Sciatic nerve (tissue), 2 donors: ENCODE measurements at places on chromosomes 1 and 21.

DNA sequence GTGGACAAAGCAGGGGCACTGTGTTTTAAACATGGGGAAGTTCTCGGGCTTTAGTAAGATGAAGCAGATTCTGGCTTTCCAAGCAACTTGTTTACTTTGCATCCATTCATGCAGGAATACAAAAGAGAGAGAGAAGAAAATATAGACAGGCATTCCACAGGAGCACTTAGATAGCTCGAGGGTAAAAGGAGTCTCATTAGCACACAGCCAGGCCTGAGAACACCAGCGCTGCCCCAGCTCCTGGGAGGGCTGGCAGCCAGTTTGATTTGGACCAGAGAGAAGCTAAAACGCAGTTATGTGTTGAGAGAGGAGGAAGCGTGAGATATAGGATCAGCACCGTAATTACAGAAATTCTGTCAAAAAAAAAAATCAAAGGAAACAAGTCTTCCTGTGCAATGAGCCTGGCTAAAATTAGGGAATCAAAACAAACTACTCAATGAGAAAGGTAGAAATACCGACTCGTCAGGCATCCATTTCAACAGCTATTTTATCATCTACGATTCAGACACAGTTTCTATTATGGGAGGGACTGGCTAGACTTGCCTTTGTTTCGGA, 68.2 kb downstream of the CLSTN1 start:
- no peak for DNase-seq

DNA sequence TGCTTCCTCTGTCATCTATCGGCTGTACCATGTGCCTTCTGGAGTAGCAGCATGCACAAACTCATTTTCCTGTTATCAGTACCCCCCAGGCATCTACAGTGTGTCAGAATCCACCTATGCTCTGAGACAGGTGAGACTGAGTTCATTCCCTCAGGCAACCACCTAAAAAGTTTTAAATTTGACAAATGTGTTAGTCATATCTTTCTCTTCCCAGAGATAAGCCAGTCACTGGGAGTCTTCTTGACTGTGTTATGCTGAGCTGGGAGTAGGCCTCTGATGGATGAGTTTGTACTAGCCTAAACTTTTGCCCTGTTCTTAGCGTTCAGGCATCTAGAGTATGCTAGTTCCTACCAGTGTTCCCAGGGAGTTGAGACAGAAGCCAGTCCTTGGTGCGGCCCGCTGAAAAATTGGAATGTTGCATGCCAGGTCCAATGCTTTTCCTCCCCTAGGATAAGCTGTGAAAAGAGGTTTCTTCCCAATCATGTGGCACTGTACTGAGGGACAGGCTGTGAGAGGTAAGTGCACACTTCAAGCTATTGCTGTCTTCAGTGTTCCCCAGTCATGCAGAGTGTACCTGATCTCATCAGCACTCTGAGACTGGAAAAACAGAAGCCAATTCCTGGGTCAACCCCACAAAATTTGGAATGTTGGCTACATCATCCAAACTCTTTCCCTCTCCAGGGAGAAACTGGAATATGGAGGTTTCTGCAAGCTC, 1202.3 kb downstream of the NCAM2 start:
- DNase-seq, result no peak

DNA sequence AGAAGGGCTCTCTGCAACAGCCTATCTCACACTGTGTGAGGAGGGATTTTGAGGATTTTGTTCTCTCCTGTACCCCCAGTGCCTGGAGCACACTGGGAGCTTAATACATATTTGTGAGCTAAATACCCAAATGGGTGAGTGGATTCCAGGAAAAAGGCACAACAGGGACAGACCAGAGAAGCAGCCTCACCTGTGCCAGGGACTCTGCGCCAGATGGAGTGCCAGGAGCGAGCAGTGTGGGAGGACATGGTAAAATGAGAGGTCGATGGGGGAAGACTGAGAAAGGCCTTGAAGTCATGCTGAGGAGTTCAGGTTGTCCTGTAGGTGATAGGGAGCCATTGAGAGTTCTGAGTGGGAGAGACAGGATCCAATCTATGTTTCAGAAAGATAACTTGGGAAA, 11.0 kb upstream of the KCNA2 start:
- DNase-seq, result no peak

- DNase-seq, result peak; percentile 83
These were observed 48.0 kb upstream of the SLC19A1 start for GRCh38 chr21:45590246-45590725.

DNA sequence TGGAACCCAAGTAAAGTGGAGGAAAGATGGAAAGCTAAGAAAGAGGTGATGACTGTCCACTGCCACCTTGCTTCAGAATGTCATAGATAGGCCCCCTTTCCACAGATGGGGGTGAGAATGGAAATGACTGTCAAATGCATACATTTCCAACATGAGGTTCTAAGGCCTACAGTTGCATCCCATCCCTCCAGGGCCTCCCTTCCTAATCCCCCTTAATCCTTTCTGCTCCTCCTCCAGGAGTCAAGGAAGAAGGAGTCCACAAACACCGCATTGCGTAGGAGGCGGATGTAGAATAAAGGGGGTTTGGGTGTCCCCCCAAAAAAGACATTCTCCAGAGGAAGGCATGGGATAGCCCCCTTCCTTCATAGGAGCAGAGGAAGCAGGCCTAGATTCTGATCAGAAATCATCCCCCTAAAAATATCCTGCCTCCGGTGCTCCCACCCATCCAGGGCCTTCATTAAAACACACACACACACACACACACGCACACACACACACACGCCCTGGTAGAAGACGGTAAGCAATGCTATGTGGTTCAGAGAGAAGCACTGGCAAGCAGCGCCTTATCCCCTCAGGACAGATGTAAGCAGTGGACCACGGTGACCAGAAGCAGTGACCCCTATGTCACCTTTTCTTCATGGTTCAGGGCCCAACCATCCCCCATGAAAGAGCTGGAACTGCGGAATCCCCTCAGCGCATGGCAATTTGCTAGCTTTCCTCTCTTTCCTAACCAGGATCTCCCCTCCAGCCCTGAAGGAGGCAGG, 2.0 kb downstream of the SV2A start:
- no peak for DNase-seq

DNA sequence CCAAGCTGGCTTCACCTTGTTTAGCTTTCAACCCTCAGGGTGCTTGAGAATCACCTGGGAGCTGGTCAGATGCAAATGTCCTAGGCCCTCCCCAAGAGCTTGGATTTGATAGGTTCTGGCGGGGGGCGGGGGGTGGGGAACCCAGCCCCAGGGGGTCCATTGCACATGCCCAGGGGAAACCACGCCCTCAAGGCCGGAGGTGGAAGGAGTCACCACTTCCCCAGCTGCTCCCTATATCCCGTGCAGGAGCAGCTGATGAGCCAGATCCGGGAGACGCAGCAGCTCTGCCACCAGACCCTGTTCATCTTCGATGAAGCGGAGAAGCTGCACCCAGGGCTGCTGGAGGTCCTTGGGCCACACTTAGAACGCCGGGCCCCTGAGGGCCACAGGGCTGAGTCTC, 5.8 kb downstream of the TOR3A start:
- no peak for DNase-seq

GRCh38 chr21:46567348-46567747, 37.5 kb downstream of the S100B start:
- DNase-seq, result no peak

GRCh38 chr21:41526478-41527087, 18.6 kb upstream of the TMPRSS2 start:
- no peak for DNase-seq

DNA sequence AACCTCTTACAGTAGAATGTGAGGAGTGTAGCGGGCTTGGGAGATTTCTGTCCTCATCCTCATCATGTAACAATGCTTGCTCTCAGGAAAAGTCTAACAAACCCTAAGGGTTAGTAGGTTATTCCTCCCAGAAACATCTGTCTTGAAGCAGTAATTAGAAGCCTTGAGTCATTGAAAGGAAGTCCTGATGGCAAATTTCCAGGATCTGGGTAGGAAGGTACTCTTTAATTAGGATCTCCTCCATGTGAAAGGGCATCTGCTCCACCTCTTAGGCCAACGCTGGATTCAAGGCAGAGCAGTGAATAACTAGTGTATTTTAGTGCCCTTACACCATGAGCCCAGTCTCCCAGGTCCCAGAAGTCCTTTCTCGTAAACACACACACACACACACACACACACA, 106.6 kb upstream of the BARHL2 start:
- DNase-seq, result no peak

DNA sequence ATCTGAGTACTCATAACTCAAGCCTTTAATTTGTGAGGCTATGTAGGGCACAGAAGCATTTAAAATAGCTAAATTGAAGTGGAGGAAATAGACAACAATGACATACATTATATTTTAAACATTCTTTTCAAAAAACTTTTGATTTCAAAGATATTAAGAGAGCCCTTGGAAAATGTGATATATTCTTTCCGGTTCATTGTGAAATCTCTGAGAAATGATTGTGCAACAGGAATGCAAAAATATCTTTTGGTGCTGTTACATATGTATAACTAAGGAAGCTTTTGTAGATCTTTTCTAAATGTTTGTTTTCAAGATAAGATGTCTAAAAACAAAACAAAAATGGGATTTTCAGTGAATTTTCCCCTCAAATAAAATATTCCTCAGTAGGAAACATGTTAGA, 185.2 kb downstream of the LEPR start:
- no peak for DNase-seq

GRCh38 chr1:110130113-110130591, 17.9 kb downstream of the UBL4B start:
- DNase-seq, result peak; percentile 62

GRCh38 chr1:81432654-81433109, 368.1 kb upstream of the ADGRL2 start:
- DNase-seq, result no peak

DNA sequence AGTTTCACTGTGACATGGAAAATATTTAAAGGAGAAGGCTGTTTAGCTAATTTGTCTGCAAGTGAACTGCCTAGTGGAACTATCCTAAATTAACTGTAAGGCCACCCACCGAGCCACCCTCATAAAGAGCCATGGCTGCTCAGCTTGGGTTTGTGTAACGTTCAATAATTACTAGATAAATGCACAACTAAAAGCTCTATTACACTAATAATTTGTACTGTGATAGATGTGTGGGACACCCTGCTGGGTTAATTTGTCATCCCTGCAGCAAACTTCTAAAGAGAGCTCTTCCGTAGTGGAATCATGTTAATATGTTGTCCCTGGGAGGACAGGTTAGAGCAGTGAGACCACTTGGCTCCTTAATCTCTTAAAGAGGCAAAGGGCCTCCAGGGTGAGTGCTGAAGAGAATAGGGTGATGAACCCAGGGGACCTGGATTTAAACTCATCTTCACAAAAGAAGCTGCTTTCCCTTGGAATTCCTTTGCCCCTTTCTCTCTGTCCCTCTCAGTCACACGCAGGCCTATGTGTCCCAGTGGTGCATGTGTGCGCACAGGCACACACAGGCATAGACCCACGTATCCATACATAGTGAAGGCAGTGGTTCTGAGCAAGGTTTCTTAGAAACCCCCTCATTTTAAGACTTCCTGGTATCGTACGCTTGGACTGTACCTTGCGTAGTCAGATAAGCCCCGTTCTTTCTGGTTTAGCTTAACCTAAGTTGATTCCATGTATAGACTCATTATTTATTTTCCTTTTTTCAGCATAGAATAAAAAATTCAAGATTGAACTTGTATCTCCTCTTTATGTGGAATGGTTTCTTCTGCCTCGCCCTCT, 310.3 kb downstream of the NFIA start:
- DNase-seq, result no peak

GRCh38 chr1:212167098-212167497, 118.1 kb upstream of the PPP2R5A start:
- no peak for DNase-seq

GRCh38 chr1:175887981-175888428, 144.6 kb upstream of the TNR start:
- peak; percentile 75 for DNase-seq

DNA sequence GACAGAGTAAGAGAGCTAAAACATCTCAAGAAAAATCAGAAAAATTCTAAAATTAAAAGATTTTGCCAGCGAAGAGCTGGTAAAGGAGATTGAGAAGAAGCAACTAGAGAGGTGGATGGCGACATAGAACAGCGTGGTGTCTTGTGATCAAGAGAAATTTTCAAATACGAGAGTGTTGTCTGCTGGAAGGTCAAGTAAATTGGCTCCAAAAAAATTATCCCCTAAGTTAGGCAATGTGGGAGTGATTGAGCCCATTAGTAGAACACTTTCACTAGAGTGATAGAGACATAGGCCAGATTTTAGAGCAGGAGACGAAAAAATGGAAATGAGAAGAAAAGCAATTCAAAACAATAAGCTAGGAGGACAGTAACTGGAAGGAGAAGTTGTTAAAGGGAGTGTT, 94.3 kb upstream of the MPC2 start:
- DNase-seq, result no peak

GRCh38 chr21:44929242-44929798, 8.6 kb upstream of the ITGB2 start:
- DNase-seq, result no peak

DNA sequence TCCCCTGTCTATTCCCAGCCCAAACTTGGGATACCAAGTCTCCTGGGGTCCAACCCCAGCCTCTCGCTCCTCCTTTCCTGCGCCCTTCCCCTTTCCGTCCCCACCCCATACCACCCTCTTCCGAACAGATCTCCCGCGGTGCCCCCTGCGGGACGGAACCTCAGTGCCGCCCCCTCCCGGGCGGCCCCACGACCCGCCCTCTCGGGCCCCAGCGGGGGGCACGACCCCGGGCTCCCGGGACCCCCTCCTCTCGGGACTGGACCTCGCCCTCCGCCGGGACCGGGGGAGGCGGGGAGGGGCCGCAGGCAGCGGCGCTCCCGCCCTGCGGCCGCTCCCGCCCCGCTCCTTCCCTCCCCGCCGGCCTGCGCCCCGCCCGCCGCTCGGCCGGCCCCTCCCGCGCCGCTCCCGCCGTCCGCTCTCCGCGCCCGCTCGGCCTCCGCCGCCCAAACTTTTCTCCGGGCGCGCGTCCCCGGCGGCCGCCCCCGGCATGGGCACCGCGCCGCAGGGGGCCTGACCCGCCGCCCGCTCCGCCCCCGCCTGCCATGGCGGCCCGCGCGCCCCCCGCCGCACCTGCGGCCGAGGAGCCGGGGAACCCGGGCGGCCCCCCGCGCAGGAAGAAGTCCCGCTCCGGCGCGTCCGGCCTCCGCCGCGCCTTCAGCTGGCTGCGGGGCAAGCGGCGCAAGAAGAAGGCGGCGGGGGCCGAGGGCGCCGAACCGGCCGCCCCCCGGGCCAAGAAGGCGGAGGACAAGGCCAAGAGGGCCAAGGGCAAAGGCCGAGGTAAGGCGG, 39.0 kb upstream of the SYNC start:
- no peak for DNase-seq

DNA sequence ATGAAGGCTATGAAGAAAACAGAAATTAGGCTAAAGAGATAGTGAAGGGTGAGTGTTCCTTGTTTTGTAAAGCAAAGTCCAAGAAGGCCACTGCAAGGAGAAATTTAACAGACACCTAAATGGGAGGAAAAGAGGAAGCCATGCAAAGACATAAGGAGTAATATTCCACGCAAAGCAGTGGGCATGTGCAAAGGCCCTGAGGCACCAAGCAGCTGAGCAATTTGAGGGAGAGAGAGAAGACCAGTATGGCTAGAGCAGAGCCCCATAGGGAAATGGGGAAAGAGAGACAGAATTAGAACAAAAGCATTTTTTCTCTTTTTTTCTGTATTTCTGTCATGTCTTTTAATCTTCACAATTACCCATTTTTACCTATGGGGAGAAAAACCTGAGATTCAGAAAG, 154.1 kb downstream of the TPR start:
- DNase-seq, result no peak

- no peak for DNase-seq
These were observed 8.4 kb downstream of the SOX13 start for GRCh38 chr1:204081164-204081790.
